ENCODE measurements at places on chromosomes 6 and 20.

GRCh38 chr6:16540804-16541752 is 220.2 kb downstream of the ATXN1 start:
- DNase-seq, result peak; percentile 14

GRCh38 chr6:168045141-168045691 is 33.8 kb downstream of the FRMD1 start:
- DNase-seq, result no peak

GRCh38 chr6:162798546-162799266 is 70.9 kb downstream of the PACRG start:
- DNase-seq, result peak; percentile 51

DNA sequence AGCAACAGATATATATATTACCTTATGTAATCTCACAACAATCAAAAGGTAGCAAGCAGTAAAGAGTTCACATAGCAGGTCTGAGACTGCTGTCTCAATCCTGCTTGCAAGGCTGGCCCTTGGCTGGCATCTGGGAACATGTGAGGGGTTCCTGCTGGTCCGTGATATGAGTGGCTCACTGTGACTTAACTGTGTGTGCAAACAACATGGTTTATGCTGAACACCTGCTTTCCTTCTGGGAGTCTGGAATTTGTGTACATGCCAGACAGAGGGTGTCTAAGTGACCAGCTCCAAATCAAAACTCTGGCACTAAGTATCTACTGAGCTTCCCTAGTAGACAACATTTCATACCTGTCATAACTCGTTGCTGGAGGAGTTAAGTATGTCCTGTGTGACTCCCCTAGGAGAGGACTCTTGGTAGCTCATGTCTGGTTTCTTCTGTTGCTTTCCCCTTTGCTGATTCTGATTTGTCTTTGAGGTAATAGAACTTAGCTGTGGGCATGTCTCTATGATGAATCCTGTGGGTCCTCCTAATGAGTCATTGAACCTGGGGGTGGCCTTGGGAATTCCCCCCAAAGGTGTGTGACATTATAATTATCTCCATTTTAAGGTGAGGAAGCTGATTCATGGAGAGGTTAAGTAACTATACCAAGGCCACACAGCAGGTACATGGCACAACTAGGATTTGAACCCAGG is 131.6 kb upstream of the NEDD9 start:
- no peak for DNase-seq

GRCh38 chr20:22921595-22922421 is 113.3 kb upstream of the SSTR4 start:
- DNase-seq, result peak; percentile 65

- no peak for DNase-seq
These were observed 10.2 kb upstream of the MAP3K7 start for GRCh38 chr6:90596967-90597539.

- no peak for DNase-seq
These were observed 244.2 kb downstream of the CDKAL1 start for GRCh38 chr6:20778459-20778858.

DNA sequence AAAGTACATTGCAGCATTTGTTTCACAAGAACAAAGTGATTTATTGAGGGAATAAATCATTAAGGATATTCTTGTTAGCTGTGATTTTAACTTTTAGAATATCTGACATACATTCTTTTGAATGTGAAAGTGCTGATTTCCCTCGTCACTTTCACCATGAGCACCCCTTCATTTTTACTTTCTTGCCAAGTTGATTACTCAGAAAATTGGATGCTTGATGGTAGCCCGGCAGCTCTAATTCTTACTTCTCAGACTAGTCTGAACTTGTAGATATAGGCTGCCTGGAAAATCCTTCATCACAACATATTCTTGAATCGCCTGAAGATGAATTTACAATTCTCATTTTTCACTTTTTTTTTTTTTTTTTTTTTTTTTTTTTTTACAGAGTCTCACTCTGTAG is 147.1 kb upstream of the SMLR1 start:
- no peak for DNase-seq

DNA sequence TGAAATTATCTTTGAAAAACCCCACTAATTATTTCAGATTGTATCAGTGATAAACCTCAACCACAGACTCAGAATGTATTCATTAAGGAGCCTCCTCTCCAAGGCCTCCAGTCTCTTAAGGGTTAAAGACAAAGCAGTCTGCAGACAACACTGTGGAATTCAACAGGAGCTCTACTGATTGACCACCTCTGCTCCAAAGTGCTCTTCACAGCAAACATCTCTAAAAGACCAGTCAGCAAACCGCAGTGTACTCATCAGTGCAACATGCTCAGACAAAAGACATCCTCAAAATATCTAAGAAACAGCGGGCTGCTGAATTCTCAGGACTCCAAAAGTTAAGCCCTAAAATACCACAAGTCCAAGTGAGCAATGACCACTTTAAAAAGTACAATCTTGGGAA is 42.0 kb downstream of the UQCC1 start:
- peak; percentile 95 for DNase-seq

DNA sequence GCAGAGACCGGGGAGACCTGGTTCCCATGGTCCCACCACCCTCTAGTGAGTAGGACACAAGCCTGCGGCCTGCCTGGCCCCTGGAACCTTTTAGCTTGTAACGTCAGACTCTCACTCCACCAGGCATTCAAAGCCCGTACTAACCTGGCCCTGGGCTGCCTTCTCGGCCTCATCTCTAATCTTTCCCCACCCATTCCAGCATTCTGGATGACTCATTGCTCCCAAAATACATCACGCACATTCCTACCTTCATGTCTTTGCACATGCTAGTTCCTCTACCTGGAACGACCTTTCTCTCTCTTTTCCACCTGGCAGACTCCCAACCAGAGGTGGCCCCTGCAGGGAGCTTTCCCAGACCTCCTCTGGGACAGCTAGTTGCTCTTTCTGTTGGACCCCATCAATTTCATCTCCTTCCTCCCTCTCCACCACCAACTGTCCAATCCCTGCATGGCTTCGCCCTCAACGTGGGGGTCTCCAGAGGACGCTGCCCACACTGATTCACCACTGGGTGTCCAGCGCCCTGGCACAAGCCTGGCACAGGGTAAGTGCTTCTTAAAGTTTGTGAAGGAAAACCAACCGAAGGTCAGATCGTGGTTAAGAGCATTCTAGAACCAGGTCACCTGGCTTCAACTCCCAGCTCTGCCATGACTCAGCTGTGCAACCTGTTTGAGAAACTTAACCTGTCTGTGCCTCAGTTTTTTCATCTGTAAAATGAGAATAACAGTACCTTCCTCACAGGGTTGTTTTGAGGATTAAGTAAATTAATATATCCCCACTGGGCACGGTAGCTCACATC is 35.2 kb downstream of the JPH2 start:
- DNase-seq, result no peak

DNA sequence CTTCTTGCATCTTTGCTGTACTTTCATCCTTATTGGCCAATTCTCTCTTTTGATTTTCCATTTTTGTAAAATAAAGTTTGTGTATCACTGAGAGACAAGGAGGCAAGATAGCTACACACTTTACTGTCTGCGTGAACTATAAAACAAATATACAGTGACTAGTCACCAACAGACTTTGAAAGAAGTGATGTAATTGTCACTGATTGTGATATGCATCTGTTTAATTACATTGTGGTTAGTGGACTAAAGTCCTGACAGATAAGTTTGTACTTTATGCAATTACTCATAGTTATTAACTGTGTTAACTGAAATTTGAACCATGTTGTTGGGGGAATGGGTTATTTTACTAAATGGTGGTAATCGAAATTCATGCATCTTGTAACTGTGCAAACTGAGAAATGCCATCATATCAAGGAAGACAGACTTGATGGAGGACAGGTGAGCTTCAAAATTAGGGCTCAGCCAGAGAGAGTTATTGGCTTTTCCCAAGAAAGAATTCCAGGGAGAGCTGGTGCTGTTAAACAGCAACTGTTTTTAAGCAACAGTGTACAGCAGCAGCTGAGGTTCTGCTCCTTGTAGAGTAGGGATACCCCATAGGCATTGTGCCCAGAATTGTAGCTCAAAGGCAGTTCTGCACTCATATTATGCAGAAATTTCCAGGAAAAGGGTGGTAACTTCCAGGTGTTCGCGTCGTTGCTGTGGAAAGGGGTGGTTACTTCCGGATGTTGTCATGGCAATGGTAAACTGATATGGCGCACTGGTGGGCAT is 62.9 kb downstream of the EFHC1 start:
- DNase-seq, result no peak

GRCh38 chr20:4108495-4109306 is 93.3 kb upstream of the RNF24 start:
- DNase-seq, result peak; percentile 87

DNA sequence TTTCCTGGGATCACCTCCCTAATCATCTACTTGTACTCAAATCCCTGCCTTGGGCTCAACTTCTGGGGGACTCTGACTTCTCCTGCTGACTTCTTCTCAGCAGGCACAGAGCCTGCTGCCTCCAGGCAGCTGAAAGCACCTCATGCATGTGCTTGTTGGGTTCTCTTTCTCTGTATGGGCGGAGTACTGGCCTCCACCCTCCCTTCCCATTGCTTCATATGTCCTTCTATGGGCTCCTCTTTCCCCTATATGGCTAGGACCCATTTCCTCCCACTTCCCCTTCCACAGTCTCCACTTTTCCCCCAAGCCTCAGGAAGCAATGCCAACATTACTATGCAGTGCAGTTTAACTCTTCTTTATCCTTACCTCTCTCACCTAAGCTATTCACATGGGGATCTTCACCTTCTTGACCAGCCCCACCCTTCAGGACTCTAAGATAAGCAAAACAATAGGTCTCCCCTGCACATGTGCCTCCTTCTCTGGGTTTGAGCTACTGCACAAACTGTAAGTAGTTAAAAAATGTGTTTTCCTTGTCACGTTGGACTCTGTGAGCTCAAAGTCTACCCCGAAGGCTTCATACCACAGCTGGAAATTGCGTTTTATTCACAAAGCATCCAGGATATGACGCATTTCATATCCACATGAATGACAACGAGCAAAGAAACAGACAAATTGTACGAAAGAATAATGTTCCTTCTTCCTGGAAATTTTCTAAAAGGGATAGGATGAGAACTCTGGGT is 93.7 kb downstream of the CDS2 start:
- peak; percentile 10 for DNase-seq

GRCh38 chr20:25160467-25160866 is 35.0 kb upstream of the ENTPD6 start:
- no peak for DNase-seq

DNA sequence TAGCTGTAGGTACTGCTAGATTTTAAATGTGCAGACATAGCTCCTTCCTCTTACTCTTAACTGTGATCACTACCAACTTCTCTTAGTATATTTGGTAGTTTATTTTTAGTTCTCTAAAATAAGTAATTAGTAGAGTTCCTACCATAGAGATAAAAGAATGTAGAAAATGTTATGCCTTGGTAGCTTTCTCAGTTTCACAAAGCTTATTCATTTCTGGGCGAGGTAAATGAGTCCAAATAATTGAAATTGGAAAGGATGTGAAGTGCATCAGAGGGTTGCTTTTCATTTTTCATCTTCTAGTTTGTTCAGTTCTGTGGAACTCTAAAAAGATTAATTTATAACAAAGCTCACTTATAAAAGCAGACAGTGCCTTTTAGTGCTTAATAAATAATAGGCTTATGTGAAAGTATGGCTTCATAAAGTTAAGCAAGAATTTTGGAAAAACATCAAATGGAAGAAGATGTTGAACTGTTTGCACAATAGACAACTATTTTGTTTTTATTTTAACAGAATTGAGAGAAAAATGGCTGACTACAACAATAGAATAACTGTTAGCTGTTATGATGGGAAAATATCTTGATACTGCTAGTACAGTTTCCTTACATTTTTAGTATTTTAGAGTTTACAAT is 303.7 kb downstream of the UTRN start:
- no peak for DNase-seq

- DNase-seq, result peak; percentile 36
These were observed 31.4 kb downstream of the RIN2 start for GRCh38 chr20:19789446-19789845.

DNA sequence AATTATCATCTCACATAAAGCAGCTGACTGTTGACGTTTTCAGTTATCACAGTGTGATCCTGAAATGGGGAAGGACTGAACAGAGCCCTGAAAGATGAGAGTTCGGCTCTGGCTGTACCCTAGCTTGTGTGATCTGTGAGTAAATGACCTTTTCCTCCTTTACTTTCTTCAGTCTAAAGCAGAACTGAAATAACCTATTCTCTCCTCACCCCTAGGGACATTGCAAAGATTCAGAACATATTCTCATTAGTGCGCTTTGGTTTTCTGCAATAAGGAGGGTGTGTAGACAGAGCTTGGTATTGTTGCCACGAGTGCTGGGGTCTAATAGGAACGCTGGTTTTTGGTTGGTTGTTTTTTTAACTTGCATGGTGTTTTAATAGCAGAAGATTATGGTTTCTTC is 16.7 kb downstream of the FARS2 start:
- DNase-seq, result no peak

DNA sequence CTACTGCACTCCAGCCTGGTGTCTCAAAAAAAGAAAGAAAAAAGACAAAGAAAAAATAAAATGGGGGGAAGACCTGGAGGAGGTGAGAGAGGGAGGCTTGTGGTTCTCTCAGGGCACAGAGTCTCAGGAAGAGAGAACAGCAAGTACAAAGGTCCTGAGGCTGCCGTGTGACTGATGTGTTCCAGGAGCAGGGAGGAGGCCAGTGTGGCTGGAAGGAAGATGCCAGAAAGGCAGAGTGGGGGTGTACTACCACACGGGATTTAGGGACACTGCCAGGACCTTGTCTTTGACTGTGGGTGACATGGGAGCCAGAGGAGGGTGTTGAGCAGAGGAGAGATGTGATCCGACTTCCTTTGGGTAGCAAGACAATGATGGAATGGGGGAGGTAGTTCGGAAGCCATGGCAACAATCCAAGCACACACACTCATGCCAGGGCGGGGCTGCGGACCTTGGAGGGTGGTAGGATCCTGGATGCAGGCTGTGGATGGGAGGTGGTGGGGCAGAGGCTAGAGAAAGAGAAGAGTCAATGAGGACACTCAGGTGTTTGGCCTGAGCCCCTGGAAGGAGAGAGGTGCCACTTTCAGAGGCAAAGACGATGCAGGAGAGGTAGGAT is 136.4 kb upstream of the PTPN1 start:
- DNase-seq, result peak; percentile 70

DNA sequence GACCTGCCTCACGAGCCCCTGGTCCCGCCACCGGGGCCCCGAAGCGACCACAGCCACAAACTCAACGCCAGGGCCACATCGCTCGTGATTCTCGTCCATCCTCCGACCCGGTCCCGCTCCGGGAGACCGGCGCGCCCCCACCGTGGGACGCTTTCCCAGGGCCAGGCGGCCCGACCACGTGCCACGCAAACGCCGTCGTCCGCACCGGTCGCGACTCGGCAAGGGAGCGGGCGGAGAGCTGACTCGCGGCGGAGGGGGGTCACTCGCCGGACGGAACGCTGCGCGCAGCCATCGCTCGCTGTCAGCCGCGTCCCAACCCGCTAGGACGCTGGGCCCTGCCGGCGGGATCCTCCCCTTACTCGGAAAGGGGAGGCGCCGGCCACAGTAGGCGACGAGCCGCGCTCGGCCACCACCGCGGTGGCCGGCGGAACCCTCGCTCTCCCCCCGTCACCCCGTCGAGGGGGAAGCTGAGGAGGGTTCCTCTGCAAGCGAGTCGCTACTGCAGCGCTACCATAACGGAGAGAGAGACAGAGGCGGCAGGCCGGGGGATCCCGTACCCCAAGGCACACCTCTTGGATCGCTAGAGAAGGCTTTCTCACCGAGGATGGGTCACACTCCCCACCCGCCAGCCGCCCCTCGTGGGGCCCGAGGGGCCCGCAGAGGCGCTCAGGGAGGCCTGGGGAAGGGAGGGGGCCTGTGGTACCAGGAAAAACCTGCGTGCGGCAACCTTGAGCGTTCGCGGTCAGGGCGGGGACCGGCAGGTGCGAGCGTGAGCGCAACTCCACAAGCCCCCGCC is 511.8 kb upstream of the ZNF337 start:
- DNase-seq, result no peak

- no peak for DNase-seq
These were observed 9.8 kb upstream of the ZFP64 start for GRCh38 chr20:52201395-52201794.
